ENCODE measurements at places on chromosomes 11 and 22.

- no peak for DNase-seq
Measured at GRCh38 chr11:75810637-75811390, 4.2 kb upstream of the UVRAG start.

GRCh38 chr11:34145073-34145472 lies 39.6 kb downstream of the NAT10 start:
- DNase-seq = no peak

- peak; percentile 54 for DNase-seq
Measured at GRCh38 chr11:46121724-46122477, 647 bp upstream of the PHF21A start.

- DNase-seq = no peak
Measured at GRCh38 chr22:48680601-48681000, 1147.1 kb downstream of the BRD1 start.

GRCh38 chr11:69746752-69747742 lies 28.1 kb downstream of the FGF4 start:
- no peak for DNase-seq

DNA sequence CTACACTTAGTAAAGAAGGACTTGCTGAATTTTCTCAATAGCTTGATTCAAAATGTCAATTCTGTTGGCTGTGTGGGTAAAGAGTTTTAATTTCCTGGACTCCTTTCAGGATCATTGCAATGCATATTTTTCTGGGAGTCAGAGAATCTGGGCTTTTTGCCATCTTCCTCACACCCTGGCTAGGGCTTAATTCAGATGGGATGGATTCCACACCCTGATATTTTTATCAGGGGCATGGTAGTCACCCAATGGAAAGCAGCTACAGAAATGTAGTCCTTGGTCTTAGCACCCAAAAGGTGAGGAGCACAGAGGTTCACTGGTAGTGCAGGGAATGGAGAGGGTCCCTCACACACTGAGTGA lies 79.3 kb downstream of the SGSM3 start:
- DNase-seq = no peak

DNA sequence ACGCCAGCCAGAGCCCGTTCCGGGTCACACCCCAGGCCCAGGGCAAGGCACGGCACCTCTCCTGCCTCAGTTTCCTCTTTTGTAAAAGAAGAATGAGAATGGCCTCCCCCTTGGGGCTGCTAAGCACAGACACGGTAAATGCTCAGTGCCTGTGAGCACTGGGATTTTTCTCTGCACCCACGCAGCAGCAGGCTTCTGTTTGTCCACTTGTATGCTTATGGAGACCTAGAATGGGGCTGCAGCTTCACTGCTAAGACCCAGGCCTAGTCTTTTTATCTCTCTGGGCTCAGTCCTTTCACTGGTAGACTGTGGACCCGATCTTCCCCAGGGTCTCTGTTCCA lies 1327.9 kb downstream of the TBC1D22A start:
- DNase-seq = no peak

- DNase-seq = no peak
Measured at GRCh38 chr11:125055107-125055715, 7.9 kb upstream of the SLC37A2 start.

- no peak for DNase-seq
Measured at GRCh38 chr22:32329202-32329645, 28.4 kb upstream of the RFPL3 start.

DNA sequence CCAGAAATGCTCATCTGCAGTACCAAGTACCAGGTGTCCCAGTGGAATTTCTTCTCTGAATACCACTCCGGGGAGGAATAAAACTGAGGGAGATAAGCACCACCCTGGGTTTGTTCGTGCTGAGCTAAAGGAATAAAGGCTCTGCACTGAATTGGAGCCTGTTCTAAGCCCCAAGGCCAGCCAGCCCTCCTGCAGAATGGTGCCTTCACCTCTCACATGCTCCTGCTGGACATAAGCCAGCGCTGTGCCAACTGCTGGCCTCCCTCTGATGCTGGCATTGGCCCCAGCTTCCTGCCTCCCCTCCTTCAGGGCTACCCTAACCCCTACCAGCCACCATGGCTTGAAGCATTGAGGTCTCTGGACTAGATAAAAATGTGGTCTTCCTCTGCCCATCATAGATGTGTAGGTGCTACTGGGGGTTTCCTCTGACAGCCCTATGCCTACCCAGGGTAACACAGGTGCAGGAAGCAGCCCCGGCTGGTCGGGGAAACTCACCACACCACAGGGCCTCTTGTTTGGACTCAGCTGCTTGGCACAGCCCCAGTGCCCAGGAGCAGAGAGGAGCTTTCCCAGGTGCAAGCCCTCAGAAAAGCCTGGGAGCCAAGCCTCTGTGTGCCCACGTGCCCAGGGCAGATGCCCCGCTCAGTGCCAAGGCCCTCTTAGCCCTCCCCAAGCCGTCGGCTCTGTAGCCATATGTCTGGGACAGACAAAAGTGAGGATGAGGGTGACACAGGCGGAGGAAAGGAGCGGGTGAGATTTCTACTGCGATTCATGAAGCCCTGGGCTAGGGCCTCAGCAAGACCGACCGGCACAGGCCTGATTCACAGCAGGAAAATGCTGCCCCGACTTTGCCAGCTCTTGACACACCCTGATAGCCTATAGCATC lies 34.1 kb upstream of the JAM3 start:
- DNase-seq = no peak

DNA sequence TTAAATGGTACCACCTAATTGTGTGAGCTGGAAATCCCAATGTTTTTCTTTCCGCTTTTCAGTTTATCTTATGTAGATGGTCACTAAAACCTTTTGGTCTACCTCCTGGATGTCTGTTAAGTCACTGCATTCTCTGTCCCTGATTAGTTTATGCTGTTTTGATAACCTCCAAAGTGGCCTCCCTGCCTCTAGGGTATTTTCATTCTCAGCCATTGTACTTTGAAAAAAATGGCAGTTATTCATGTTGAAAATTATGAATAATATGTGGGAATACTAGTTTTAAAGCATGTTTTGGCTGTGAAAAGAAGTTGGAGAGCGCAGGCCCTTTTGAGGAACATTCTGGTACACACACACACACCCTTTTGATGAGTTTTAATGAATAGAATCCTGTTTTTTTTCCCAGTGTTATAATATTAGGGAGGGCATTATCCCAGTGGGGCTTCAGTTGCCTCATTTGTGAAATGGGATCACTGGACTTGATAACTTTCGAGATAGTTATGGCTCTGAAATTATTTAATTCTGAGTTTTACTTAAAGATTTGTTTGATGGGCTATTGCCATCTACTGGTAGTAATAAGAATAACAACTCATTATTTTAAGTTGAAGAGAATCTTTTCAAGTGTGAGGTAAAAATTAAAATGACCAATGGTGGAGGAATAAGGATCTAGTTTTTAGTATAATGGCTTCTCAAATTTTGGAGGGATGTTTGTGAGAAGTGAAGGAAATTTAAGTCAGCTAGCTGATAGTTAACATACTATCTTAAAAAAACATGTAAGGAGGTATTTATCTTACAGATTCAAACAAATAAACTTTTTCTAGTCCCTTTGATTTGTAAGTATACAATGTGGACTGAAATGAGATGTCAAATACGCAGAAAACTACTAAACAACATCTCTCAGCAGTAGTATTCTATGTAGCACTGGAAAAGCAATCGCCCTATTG lies 3.9 kb downstream of the FDX1 start:
- DNase-seq = no peak

DNA sequence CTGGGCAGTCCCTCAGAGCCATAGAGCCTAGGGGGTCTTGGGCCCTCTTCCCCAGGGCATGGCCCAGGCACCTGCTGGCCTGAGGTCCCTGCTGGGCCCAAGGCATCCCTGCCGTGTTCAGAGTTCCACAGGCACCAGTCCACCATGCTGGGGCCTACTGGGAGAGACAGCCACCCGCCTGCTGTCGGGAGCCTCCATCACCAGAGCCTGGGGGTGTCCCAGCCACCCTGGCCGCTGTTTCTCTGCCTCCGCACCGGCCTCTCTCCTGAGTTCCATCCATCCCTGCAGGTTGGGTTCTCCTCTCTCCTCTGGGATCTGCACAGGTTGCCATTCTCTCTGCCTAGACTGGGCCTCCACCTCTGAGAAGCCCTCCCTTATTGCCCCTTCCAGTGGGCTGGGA lies 68.6 kb downstream of the KCNQ1 start:
- DNase-seq = no peak

- DNase-seq = peak; percentile 27
Measured at GRCh38 chr11:68460741-68461574, at the start of gene PPP6R3. PPP6R3 (plus strand) TSS chr11:68460752; CDS start chr11:68537665, 76,913 bp downstream.

GRCh38 chr11:61815790-61816735 lies 740 bp downstream of the FADS1 start:
- no peak for DNase-seq

- no peak for DNase-seq
Measured at GRCh38 chr11:72720784-72721183, 31.4 kb downstream of the ARAP1 start.

- DNase-seq = no peak
Measured at GRCh38 chr11:77287136-77287535, 14.3 kb downstream of the GDPD4 start.

DNA sequence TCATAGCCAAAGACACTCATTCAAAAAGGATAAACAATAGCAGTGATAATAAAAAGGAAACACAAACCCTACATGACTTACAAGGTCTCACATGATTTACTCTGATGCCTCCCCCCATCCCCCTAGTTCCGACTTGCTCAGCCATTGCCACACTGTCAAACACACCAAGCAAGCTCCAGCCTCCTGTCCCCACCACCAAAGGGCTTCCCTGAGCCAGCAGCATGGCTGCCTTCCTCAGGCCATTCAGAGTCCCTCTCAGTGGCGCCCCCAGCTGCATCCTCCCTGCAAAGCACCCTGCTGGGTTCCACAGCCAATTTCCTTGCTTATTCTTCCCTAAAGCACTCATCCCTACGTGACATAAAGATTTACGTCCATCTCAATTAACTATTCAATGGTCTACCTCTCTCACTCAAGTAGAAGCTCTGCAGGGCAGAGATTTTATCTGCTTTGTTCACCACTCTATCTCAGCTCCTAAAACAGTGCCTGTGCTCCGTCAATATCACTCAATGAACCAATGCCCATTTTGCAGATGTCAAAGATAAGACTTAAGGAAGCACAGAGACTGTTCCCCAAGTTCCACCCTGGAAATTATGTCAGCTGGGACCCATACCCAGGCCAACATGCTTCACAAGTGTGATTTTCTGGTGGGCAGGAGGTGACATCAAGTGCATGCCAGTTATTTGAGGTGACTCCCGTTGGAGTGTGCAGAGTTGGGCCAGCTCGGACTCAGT lies 106.9 kb downstream of the SYN3 start:
- DNase-seq = no peak

DNA sequence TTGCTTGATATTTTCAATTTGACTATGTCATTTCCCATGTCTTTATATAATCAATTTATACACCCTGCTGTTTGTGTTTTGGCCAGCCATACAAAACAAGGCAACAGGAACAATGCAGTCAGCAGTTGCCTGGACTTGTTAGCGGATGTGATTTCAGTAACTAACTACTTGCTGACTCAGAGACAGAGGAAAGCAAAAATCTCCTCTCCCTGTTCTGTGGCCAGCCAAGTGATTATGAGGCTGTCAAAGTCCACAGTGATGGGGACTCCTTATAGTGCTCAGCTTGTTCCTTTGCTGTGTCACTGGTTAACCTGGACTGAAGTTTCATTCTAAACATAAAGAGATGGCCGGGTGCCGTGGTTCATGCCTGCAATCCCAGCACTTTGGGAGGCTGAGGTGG lies 32.6 kb upstream of the APLP2 start:
- no peak for DNase-seq

- no peak for DNase-seq
Measured at GRCh38 chr11:115267238-115267781, 236.9 kb downstream of the CADM1 start.

- DNase-seq = no peak
Measured at GRCh38 chr11:118618115-118618990, 10.9 kb downstream of the PHLDB1 start.

GRCh38 chr11:102912482-102912830 lies 37.7 kb upstream of the MMP12 start:
- no peak for DNase-seq

DNA sequence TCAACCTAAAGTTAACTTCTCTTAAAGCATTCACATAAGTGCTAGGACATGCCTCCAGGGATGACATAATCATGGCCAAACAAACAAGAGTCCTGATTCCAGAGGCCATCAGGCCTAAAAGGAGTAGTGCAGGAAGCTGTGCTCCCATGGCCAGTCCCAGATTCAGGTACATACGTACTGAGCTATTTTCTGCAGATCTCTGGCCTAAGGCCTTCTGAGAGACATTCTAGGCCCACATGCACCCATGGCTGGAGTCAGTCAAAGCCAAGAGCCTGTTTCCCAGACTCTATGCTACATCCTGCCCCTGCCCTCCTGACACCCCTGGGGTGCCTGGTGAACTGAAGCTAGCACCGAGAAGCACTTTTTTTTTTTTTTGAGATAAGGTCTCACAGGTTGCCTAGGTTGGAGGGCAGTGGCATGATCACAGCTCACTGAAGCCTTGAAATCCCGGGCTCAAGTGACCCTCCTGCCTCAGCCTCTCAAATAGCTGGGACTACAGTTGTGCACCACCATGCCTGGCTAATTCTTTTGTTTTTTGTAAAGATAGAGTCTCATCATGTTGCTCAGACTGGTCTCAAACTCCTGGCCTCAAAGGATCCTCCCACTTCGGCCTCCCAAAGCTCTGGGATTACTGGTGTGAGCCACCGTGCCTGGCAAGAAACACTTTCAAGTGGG lies 553 bp downstream of the CD3D start:
- no peak for DNase-seq

DNA sequence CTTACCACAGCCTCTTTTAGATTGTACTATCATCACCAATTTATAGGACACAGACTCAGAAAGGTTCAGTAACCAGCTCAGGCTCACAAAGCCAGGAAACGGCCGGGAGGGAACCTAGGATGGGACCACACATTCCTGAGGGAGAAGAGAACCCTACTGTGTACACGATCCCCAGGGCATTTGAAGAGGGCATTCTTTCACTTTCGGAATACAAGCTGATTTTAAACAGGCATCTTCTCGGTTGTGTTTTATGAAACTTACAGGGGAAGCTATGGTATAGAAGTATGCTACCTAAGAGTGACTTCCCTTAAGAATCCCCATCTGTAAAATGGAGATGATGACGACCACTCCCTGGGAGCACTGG lies 19.0 kb downstream of the SMCO4 start:
- DNase-seq = no peak

DNA sequence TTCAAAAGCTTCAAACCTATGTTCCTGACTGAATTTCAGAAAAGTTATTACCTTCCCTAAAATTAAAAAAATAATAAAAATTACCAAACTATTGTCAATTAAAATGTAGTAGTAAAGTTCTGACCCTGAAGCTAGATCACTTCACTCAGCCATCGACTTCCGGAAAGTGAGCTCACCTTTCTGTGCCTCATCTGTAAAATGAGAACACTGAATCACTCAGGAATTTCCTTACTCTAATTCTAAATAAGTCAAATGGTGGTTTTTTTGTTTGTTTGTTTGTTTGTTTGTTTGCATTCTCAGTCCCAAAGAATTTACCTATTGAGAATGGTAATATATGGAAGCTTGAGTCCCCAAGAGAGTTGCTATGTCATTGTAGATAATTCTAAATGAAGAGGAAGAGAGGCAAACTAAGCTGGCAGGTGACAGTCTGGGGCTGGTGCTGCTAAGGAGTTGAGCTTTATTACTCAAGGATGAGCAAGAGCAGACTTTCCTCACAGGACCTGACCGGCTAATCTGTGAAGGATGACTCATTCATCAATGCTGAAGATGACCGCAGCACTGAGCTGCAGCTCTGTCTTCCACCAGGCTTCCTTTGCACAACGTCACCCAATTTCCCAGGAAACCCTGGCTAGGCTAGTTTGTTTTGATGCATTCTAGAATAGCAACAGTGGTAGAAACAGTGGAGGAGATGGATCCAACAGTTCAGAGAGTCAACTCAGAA lies 248.8 kb downstream of the RAB38 start:
- no peak for DNase-seq

Measured in activated CD4-positive, alpha-beta T cell treated with anti-CD3 and anti-CD28 coated beads, Interleukin-2, amount 50 U/mL, for 24 hours (primary cell).